ENCODE measurements at places on chromosomes 2 and 18. TPM values are rescaled to one million over a fixed set of nuclear protein-coding genes. Genes with fewer than 3 reads are reported as not detected.

The ANKRD30BL gene
- 1.4 TPM for total RNA-seq

The ARHGAP28 gene
- total RNA-seq, result 56.5 TPM

The CAPN14 gene
- total RNA-seq, result 0.12 TPM

The DRC1 gene
- total RNA-seq, result 0.76 TPM

The SPR gene
- 9.1 TPM for total RNA-seq

The FBXO41 gene
- 1.5 TPM for total RNA-seq

The FRZB gene
- total RNA-seq, result 7.8 TPM

The ARL5A gene
- 75.2 TPM for total RNA-seq

The PROC gene
- total RNA-seq, result 4.1 TPM

The CDCA7 gene
- total RNA-seq, result 12.0 TPM

The RUFY4 gene
- total RNA-seq, result 0.29 TPM

The SERPINB13 gene
- not detected for total RNA-seq

The DAW1 gene
- total RNA-seq, result 0.12 TPM

The VWA3B gene
- 0.18 TPM for total RNA-seq

The TMEM17 gene
- total RNA-seq, result 4.3 TPM

The NCKAP5 gene
- total RNA-seq, result 7.5 TPM

The NLRC4 gene
- total RNA-seq, result 1.6 TPM

The CFC1 gene
- total RNA-seq, result not detected

The ZEB2 gene
- total RNA-seq, result 240 TPM

The FAP gene
- 17.2 TPM for total RNA-seq

The LYPD6B gene
- total RNA-seq, result 13.0 TPM

The ZNF892 gene
- total RNA-seq, result 10.2 TPM

The FSIP2 gene
- 2.6 TPM for total RNA-seq

The TSPYL6 gene
- total RNA-seq, result not detected

The IL1B gene
- total RNA-seq, result 0.88 TPM

The ROCK2 gene
- total RNA-seq, result 45.0 TPM

The MRO gene
- 1.2 TPM for total RNA-seq

The GRHL1 gene
- total RNA-seq, result 5.4 TPM

The FEV gene
- total RNA-seq, result 1.3 TPM

The TBR1 gene
- 0.29 TPM for total RNA-seq

The PSD4 gene
- 18.4 TPM for total RNA-seq

The SYT4 gene
- 1.1 TPM for total RNA-seq

The KIAA2012 gene
- 0.18 TPM for total RNA-seq
